ENCODE measurements at places on chromosomes 16 and 17.

- DNase-seq = no peak
Observed at GRCh38 chr17:746181-746580, 5.9 kb downstream of the GEMIN4 start.

DNA sequence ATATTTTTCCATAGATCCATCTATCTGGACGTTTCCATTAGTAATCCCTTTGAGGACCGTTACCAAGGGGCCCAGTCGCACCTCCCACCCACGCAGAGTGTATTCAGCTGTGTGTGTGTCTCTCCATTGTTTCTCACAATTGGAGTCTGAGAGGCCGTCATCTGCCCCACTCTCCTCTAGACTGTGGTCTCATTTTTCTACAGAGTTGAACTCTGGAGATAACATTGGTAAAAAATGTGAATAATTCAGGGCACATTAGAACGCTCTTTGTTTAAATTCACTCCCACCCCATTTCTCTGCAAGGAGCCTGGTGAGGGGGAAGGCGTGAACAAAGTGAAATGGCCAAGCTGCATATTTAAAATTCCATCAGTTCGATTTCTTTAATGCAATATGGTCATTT, 333.1 kb upstream of the MAF start:
- DNase-seq = no peak

- DNase-seq = no peak
Observed at GRCh38 chr17:65332375-65332774, 195.2 kb downstream of the RGS9 start.

- DNase-seq = no peak
Observed at GRCh38 chr17:77325577-77326075, 184.9 kb downstream of the SEC14L1 start.

DNA sequence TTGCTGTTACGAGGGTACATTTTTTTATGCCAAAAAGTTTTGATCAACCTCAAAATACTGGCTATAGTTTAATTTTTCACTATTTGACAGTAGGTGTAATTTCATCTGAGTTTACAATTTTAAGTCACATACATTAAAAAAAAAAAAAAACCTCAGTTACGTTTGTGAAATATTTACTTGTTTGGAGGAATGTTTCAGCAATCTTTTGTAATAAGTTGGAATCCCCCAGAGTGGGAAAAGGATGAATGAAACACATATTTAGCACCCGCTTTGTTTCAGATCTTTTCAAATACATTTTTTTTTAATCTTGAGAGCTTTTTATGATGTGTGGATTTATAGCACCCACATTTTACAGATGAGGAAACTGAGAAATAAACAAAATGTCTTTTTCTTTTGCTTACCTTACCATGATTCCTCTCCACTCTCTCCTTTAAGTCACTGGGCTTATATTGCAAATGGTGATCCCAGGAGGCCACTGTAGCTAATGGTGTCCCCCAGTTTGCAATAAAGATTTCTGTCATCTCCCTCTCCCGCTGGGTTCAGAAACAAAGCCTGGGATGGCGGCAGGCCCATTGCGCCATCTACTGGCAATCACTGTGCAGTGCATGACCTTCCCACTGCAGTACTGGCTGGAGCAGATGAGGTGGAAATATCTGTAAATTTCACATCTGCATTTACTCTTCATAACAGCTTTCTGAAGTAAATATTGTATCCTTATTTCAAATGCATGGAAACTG, 27.7 kb downstream of the TBC1D3B start:
- DNase-seq = peak; percentile 49

GRCh38 chr17:76088041-76088867, 9.3 kb downstream of the ZACN start:
- DNase-seq = no peak

DNA sequence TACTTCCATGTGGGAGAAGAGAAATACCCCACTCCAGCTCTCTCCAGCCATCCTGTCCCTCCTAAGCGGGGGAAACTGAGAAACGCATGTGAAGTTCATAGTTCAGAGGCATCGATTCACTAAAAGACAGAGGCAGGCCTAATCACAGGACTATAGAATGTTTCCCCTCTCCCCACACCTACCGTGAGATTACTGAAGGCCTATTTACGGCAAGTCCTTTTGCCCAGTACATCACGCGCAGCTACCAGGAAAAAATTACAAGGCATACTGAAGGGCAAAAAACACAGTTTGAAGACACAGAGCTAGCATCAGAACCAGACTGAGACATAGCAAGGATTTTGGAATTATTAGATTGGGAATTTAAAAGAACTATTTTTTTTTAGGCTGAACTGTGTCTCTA, 29.1 kb upstream of the IRX5 start:
- DNase-seq = no peak

- DNase-seq = no peak
Observed at GRCh38 chr17:6461792-6462524, 17.7 kb downstream of the PIMREG start.

GRCh38 chr17:18331879-18332278, 16.8 kb downstream of the SMCR8 start:
- no peak for DNase-seq

DNA sequence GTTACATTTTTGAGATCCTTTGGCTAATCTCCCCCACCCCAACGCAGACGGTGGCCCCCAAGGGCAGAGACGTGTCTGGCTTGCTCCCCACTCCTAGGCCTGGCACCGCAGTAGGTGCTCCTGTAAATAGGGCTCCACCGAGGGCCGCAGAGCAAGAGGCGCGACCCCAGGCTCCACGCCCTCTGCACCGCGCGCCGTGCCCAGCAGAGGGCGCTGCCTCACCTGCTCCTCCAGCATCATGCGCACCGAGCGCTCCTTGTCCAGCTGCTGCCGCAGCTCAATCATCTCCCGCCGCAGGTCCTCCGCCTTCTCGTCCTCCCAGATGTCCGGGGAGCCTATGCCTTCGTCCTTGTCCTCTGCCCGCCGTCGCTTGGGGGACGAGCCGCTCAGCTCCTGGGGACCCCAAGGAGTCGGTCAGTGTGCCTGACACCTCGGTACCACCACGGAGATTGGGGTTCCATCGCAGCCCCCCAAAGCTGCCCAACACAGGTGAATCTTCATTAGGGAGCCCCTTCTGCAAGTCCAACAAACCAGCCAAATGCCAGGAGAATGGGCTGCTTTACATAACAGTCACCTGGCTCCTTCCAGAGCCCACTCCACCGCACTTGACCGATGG, 11.2 kb downstream of the TFAP4 start:
- no peak for DNase-seq

DNA sequence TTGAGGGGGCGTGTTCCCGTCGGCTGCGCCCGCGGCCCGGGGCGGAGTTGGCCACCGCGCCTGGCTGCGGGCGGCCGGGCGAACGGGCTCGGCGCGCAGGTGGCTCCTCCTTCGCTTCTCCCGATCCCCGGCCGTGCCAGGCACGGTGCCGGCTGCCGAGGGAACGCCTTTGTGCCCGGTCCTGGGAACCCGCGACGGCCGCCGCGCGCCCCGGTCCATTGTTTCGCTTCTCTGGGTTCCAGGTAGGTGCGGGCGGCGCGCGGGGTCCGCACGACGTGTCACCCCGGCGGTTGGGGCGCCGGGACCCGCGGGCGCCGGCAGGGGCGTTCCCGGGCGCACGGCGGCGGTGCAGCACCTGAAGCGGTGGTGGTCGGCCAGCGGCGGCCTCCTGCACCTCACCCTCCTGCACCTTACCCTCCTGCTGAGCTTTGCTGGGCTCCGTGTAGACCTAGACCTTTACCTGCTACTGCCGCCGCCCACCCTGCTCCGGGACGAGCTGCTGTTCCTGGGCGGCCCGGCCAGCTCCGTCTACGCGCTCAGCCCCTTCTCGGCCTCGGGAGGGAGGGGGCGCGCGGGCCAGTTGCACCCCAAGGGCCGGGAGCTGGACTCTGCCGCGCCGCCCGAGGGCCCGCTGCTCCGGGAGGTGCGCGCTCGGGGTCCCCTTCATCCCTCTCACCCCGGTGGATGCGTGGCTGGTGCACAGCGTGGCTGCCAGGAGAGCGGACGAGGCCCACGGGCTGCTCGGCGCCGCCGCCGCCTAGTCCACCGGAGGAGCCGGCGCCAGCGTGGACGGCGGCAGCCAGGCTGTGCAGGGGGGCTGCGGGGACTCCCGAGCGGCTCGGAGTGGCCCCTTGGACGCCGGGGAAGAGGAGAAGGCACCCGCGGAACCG, 99.9 kb downstream of the EFCAB13 start:
- DNase-seq = no peak

DNA sequence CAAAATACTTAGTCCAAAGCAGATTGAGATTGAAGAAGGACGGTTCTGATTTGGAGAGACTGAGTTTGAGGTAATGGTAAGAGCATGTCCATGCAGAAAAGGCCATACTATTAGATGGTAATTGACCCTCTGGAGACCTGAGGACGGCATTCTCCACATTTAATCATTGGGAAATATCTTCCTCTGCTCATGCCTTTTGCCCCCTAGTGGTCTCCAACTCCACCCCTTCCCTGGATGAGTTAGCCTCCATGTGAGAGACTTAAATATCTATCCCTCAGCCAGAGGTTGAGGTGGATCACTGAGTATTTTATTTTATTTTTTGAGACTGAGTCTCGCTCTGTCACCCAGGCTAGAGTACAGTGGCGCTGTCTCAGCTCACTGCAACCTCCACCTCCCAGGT, 10.4 kb upstream of the OR3A1 start:
- no peak for DNase-seq

- no peak for DNase-seq
Observed at GRCh38 chr16:31386157-31386984, 6.8 kb upstream of the ITGAD start.

GRCh38 chr17:4420692-4421131, 13.0 kb upstream of the SPNS3 start:
- peak; percentile 40 for DNase-seq

- DNase-seq = no peak
Observed at GRCh38 chr16:56244612-56245011, 53.3 kb downstream of the GNAO1 start.

DNA sequence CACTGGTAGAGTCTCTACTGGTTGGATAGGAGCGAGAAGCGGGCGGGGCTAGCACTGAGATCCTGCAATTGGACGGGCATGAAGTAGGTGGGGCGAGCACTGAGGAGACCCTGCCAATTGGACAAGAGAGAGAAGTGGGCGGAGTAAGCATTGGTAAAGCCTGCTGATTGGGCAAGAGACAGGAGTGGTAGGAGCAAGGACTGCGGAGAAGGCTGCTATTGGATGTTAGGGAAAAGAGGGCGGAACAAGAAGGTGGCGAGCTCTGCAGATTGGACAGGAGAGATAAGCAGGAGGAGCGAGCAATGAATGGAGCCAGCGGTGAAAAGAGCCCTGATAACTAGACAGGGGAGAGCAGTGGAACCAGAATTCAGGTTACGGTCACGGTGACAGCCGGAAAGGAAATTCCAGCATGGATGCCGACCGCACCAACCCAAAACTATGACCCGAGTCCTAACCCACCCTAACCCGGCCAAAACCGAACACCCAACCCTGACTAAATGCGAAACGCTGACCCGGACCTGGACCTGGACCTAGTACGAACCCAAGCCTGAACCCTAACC, 4.8 kb downstream of the SCGB1C2 start:
- DNase-seq = no peak

DNA sequence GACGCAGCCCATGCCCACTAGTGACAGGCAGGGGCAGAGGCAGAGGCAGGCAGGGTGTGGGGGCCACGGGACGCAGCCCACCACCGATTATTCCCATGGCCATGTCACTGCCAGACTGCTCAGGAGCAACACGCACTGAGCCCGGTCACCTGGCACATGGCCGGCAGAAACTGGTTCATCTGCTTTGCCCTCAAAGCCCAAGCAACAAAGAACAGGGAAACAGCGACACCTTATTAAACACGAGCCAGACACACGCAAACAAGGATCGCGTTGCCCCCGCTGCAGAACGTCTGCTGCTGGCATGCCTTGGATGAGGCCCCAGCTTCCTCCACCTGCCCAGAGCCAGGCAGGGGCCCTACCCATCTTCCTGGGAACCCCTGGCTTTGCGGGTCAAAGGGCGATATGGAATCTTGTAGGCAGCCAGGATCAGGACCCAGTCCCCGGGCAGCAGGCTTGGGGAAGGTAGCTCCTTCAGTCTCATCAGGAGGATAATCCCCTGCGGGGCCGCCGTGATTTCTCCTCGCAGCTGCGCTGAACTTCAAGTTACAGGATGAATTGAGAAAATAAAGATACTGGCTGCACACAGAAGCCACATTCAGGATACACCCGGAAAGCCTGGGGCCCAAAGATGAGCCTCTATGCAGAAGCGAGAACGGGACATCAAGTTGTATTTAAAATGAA, 4.8 kb downstream of the TBC1D16 start:
- DNase-seq = no peak

- DNase-seq = no peak
Observed at GRCh38 chr17:63998721-63999679, 849 bp downstream of the PRR29 start.

GRCh38 chr16:80299416-80299815, 241.4 kb upstream of the DYNLRB2 start:
- DNase-seq = no peak

GRCh38 chr17:15448580-15448956, 18.9 kb downstream of the CDRT4 start:
- DNase-seq = no peak

GRCh38 chr17:47812146-47812920, 9.3 kb downstream of the OSBPL7 start:
- DNase-seq = no peak

DNA sequence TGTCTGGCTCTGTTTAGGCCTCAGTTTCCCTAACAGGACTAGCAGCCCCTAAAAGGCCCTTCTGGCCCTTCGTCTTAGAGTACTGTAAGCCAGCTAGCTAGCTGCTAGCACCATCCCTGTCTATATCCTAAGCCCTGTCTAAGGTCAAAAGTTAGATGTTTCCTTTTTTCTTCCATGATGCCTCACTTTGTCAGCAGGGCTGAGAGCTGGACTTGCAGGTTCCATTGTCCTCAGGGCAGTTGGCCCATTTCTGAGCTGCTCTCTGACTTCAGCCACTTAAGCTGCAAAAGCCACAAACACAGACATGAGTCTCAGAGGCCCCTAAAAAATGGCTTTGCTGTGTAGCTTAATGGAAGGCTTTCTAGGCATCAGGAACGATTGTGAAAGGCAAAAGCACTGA, 187.7 kb downstream of the CBLN1 start:
- DNase-seq = no peak

GRCh38 chr17:71127416-71127815, 958.1 kb downstream of the KCNJ2 start:
- DNase-seq = no peak

DNA sequence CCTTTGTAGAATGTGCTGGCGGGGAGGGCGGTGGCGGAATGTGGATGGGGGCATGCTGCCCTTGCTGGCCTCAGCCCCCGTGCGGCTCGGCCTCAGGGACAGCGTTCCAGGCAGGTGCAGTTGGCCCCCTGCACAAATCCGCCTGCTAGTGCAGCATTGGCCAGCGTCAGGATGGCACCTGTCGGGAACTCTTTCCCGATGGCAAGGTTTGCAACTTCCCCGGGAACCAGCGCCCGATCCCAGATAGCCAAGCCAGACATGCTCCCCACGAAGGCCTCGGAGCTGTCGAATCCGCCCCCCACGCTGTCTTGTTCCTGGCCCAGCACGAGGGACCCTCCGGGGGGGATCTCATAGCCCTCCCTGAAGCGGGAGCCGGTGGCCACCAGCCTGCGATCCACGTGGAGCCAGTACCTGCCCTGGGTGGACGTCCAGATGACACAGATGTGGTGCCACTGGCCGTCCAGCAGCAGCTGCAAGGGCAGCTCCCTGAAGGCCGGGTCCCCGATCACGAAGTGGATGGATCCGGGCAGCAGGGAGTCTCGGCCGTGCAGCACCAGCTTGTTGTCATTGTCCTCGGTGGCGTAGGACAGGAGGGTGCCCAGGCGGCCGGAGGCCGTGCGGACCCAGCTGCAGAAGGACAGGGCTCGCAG, 2.8 kb downstream of the PTX4 start:
- DNase-seq = no peak

GRCh38 chr17:82722341-82723013, 6.0 kb downstream of the FN3KRP start:
- DNase-seq = no peak

- no peak for DNase-seq
Observed at GRCh38 chr16:72427051-72427782, 255.3 kb upstream of the PMFBP1 start.

Data from astrocyte of the cerebellum (primary cell).